ENCODE measurements at places on chromosomes 16 and 17.

DNA sequence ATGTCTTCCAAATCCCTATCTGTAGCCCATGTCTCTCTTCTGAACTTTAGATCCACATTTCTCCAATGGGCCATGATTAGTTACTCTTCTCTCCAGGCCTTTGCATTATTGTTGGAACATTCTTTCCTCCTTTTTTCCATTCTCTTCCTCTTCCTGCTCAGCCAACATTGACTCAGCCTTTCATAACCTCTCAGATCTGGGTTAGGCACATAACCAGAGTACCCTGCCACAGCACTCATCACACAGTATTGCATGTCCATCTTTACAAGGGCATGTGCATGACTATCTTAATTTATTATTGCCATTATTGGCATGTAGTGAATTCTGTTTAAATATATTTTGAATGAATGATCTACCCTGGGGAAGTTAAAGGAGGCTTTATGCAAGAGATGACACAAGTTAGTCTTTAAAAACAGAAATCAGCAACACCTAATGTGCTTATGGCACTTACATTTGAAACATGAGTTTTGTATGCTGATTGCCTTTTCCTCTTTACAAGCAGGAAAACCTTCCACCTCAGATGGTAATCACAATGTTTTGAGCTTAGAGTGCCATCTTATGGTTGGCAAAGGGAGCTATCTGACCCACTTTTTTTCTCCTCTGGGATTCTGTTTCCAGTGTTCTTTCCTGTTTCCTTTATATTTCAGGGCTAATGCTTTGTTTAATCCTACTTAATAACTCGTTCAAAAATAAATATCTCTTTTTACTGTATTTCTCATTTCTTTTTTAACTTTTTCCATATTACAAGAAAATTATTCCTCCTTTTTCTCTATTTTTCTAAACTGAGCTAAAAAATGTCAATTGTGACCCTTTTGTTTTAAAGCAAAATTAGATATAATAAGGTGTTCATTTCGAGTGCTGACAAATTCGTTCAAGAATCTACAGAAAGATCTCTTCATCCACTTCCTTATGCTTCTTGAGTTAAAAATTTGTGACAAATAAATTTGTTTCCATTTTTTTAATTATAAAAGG lies 151.0 kb upstream of the RBL2 start:
- no peak for DNase-seq

- no peak for DNase-seq
Measured at GRCh38 chr17:4057731-4058130, 85.1 kb downstream of the ZZEF1 start.

DNA sequence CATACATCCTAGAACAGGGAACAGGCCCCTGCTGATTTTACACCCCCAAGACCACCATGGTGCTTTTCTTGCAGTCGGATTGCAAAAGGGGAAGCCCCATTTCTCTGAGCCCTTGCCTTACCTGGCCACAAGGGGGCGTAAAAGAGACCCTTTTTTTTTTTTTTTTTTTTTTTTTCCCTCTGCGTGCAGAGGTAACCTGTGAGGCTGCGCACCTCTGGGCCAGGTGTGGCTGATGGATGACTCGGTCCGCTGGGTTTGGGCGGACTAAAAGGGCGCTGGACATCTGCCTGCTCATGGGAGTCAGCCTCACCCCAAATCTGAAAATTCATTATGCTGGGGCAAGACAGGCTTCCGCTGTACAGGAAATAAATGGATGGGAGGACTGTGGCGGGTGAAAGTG lies 281.0 kb downstream of the CBLN1 start:
- no peak for DNase-seq

DNA sequence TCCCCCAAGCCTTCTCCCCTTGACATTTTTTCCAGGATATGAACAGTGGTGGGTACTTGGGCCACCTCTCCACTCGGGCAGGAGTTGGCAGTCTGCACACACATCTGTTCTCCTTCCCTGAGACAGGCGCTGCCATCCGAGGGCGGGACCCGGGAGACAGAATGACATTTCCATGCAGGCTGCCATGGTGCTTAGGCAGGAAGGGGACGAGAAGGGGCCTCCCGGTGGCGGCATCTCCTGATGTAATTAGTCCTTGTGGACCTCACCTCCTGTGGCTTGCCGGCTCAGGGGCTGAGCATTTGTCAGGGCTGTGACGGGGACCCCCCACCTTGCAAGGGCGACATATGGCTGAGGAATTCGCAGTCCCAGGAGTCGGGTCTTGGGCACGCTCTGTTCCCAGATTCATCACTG lies 197.2 kb downstream of the FOXL1 start:
- no peak for DNase-seq

GRCh38 chr16:73163238-73163815 lies 115.4 kb upstream of the ZFHX3 start:
- DNase-seq: no peak

DNA sequence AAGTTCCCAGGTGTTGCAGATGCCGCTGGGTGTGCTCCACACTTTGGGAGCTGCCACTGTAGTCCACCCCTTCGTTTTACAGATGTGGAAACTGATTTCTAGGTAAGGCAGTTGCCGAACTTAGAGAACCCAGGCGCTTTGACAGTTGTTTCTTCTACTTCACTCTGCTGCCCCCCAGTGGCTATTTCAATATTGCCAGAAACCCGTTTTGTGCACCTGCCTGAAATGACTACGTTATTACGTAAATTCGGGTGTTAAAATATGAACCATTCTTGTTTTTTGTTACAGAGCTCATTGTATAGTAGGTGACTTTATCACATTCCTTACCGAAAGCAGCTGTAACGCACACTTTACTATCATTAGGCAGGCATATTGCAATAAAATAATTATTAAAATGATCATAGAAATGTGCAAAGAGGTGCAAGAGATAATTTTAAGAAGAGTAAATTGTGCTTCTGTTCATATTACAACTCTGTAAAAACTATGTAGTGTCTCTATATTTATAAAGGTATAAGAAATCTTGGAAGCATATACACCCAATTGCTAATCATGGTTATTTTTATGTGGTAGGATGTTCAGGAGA lies 44.9 kb downstream of the OTOA start:
- peak; percentile 79 for DNase-seq

DNA sequence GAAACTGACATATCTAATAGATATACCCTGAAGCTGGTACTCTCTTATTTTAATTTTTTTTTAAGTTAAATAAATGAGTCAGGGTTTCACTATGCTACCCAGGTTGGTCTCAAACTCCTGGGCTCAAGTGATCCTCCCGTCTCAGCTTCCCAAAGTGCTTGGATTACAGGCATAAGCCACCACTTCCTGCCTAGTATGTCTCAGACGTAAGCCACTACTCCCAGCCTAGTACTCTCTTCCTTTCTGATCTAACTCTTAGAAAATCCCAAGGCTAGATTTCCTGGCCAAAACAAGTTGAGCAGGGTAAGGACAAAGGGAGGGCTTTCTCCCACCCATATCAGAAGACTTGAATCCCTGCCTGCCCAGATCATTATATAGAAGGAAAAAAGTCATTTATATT lies 33.7 kb downstream of the HOXB1 start:
- no peak for DNase-seq

- no peak for DNase-seq
Measured at GRCh38 chr17:44827863-44828262, 2.2 kb downstream of the GJC1 start.

DNA sequence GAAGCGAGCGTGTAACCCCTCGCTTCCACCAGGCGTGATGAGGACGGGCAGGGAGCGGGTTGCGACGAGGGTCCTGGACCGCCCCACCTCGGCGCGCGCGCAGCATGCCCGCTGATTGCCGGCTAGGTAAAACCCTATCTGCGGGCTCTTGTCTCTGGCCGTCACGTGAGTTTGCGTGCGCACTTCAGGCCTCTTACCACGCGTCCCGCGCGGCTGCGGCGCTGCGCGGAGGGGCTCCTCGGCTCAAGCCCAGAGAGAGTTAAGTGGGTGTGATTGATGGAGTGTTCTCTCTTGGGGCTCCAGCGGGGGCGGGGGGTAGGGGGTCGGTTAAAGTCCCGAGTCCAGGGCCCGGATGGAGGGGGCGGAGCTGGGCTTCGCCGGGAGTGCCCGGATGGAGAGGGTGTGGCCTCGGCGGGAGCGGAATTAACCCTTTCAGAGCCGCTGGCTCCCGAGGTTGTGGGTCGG lies 7.9 kb downstream of the KDM6B start:
- peak; percentile 83 for DNase-seq

- no peak for DNase-seq
Measured at GRCh38 chr17:3961564-3962047, 2.6 kb downstream of the ATP2A3 start.

- DNase-seq: no peak
Measured at GRCh38 chr17:15038656-15039055, 226.5 kb downstream of the PMP22 start.

GRCh38 chr16:85029981-85030401 lies 2.4 kb downstream of the KIAA0513 start:
- DNase-seq: no peak

- DNase-seq: no peak
Measured at GRCh38 chr17:63398680-63399079, 47.4 kb downstream of the CYB561 start.

DNA sequence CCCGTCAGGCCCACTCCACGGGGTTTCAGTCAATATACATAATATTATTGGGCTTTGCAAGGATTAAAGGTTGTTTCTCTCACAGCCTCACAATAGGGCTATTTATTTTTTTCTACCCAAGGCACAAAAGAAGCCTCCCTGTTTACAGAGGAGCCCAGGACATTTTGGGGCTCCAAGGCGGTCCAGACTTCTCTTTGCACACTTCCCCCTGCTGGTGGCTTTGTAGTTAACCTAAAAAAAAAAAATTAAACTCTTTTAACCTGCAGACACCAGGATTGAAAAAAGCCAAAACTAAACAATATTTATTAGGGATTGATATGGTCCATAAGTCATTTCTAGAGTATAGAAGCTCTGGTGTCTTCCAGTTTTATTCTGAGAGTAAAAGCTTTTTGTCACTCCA lies 169.7 kb upstream of the ZFHX3 start:
- no peak for DNase-seq

DNA sequence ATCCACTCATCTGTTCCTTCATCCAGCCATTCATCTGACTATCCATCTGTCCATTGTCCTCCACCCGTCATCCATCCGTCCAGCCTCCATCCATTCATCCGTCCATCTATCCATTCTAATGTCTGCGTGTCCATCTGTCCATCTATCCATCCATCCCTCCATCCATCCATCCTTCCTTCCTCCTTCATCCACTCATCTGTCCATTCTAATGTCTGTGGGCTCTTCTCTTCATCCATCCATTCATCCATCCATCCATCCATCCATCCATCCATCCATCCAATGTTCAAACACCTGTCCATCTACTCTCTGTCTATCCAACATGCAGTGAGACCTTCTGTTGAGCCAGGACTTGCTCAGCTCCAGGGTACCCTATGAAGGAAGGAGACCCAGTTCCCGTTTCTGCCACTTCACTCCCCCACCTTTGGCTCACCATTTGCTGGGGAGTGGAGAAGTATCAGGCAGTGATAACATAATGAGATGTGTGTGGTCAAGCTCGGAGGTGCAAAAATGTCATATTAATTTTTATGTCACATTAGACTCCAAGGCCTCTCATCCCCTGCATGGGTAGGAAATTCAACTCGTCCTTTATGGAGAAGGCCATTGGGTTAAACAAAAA lies 36.5 kb upstream of the ADGRG1 start:
- no peak for DNase-seq

DNA sequence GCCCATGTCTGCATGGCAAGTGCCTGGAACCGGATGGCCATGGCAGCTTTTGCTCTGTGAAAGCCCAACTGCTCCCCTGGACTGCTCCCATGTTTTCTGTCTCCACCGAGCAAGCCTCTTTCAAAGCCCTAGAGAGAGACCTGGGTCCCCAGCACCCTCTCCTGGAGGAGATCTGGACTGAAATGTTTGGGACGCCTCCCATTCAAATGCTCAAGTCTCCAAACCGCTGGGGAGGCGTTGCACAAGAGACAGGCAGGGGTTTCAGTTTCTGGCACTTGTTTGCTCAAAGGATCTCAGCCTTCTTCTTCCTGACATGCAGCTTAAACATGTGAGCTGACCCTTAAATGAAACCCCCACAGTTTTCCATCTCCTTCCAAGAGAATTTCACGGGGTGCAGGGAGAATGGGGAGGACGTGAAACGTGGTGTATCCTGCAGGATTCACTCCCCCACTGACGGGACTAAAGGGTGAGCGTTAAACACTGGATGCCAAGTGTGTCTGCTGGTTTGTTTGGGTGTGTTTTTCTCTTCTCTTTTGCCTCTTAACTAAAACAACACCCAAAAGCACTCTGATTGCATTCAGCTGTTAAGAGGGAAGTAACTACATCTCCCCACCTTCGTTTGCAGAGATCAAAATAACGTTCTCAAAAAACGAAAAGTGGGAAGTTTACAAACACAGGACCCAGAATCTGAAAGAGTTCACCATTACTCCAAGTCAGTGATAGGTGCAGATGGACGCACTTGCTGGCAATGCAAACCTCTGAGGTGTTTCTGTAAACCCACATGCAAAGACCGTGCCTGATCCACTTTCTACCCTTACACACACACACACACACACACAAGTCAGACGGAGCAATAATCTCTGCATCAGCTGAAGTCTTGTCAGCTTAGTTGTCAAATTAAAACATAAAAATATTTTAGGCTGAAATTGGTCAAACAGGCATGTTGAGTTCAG lies 256.9 kb downstream of the C16orf95 start:
- no peak for DNase-seq

DNA sequence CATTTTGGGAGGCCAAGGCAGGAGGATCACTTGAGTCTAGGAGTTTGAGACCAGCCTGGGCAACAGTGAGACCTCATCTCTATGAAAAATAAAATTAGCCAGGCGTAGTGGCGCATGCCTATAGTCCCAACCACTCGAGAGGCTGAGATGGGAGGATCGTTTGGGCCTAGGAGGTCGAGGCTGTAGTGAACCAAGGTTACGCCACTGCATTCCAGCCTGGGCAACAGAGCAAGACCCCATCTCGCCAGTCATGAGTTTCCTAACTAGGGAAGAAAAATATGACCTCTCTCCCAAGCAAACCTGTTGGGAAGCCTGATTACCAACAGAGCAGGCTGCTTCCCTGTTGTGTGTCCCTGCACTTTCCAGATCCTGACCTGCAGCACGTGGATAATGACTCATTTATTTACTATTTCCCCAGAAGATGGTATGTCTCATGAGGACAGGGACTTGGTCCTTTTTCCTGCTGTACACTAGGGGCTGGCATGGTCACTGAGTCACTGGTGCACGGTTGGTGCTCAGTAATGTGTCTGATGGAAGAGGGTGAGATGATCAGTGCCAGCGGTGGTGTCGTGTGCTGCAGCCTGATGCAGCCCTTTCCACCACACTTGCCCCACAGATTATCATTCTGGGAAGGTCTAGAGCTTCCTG lies 30.8 kb downstream of the NMT1 start:
- no peak for DNase-seq

GRCh38 chr17:77548967-77549366 lies 408.2 kb downstream of the SEC14L1 start:
- DNase-seq: no peak

- DNase-seq: no peak
Measured at GRCh38 chr16:14321542-14321941, 250.4 kb downstream of the MRTFB start.

- no peak for DNase-seq
Measured at GRCh38 chr16:15903960-15904359, 15.6 kb upstream of the CEP20 start.
